ENCODE measurements at places on chromosomes 3 and 15.

DNA sequence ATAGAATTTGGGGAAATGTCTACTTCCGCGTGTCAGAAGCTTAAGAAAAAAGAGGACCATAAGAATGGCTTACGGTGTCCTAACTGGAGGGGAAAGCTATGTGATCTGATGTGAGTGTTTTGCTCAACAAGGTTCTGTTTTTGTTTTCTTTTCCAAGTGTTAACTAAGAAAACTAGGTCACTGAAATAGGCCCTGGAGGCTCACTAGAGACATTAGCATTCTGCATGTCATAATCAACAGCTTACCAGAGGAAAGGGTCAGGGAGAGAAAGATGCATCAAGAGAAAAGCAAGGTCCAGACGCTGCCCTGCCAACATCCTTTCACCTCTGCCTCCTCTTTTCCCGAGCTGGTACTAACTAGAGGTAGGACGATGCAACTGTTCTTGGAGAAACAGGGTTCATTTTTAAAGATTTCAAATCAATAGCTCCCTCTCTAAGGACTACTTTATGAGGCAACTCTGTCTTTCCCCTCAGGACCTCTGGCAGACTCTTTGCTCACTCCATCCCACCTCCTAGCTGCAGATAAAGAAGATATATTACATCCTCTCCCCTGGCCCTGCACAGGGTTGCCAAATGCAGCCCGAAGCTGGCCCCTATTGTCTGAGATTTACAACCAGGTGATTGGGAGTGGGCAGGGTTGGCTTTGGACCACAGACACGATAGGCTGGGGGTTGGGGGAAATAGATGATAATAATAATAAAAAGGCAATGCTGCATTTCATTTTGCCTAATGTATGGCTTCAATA is 209.9 kb upstream of the SLC2A2 start:
- H3K27me3 ChIP-seq = no peaks in the 10 kb centered on the region
- peaks cover 2% of the 10 kb centered on the region for H3K4me1 ChIP-seq
- H3K4me3 ChIP-seq = no peak overlapping the region
- DNase-seq = peak; percentile 9
- no peaks in the 10 kb centered on the region for H3K36me3 ChIP-seq

- DNase-seq = no peak
- no peaks in the 10 kb centered on the region for H3K36me3 ChIP-seq
- no peaks in the 10 kb centered on the region for H3K4me1 ChIP-seq
- no peaks in the 10 kb centered on the region for H3K27me3 ChIP-seq
- H3K4me3 ChIP-seq = no peak overlapping the region
- no peak overlapping the region for H3K27ac ChIP-seq
Measured at GRCh38 chr3:173857154-173857553, 459.6 kb downstream of the NLGN1 start.

DNA sequence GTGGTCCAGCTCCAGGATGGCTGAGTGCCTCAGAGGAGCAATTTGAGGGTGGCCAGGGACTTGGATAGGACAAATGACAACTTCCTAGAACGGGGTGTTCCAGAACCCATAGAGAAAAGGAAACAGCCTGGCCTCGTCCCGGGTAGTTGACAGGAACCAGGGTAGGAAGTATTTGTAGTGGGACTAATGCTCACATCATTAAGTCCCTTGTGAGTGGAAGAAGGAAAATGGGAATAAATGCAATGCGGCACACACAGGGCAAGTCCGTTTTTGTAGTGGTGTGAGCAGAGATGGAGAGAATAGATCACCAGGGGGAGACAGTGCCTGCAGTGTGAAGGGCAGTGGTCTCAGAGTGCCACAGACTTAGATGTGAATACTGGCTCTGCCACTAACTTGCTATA is 19.6 kb downstream of the TIMP4 start:
- H3K4me3 ChIP-seq = no peak overlapping the region

- H3K36me3 ChIP-seq = peaks cover 77% of the 10 kb centered on the region
- no peak overlapping the region for H3K27ac ChIP-seq
- no peak overlapping the region for H3K4me3 ChIP-seq
Measured at GRCh38 chr15:98958076-98958475, 49.5 kb downstream of the PGPEP1L start.

- no peaks in the 10 kb centered on the region for H3K27me3 ChIP-seq
- H3K4me3 ChIP-seq = peak overlapping the region; percentile 5
- H3K4me1 ChIP-seq = peaks cover 1% of the 10 kb centered on the region
- H3K27ac ChIP-seq = peak overlapping the region; percentile 73
Measured at GRCh38 chr3:172082269-172082668, 42.9 kb downstream of the FNDC3B start.

GRCh38 chr3:104133630-104134029 is 1233.1 kb upstream of the ALCAM start:
- no peaks in the 10 kb centered on the region for H3K27me3 ChIP-seq
- H3K4me1 ChIP-seq = no peaks in the 10 kb centered on the region
- H3K27ac ChIP-seq = no peak overlapping the region
- no peak overlapping the region for H3K4me3 ChIP-seq

- H3K4me1 ChIP-seq = peaks cover 4% of the 10 kb centered on the region
- peak overlapping the region; percentile 13 for H3K4me3 ChIP-seq
- H3K36me3 ChIP-seq = no peaks in the 10 kb centered on the region
- H3K27ac ChIP-seq = no peak overlapping the region
Measured at GRCh38 chr15:64017591-64018163, 28.6 kb downstream of the DAPK2 start.

- no peaks in the 10 kb centered on the region for H3K4me1 ChIP-seq
- H3K27ac ChIP-seq = no peak overlapping the region
Measured at GRCh38 chr3:141217389-141217788, 14.2 kb upstream of the PXYLP1 start.

DNA sequence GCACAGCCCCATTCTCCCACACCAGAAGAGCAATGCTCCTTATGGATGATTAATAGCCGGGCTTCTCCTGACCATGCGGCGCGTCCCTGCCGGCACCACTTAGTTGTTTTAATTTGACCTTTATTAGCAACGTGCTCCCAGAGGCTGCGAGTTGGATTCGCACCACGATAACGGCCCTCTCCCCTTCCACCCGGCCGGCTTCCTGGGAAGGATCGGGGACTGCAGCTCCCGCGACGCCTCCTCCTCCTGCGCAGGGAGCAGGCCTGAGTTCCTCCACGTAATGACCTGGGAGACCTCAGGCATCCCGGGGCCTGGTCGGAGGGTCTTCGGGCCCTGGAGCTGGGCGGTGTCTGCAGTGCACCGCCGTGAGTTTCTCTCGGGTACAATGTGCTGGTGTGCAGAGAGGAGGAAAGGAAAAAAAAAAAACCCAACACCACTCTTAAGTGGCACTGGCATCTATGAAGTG is 243.3 kb upstream of the TOPAZ1 start:
- peak overlapping the region; percentile 46 for H3K27ac ChIP-seq
- DNase-seq = peak; percentile 10
- peak overlapping the region; percentile 94 for H3K4me3 ChIP-seq
- no peaks in the 10 kb centered on the region for H3K36me3 ChIP-seq
- H3K27me3 ChIP-seq = no peaks in the 10 kb centered on the region

GRCh38 chr3:194194757-194195085 is 58.8 kb downstream of the HES1 start:
- peaks cover 30% of the 10 kb centered on the region for H3K27me3 ChIP-seq
- no peak overlapping the region for H3K4me3 ChIP-seq
- DNase-seq = no peak

DNA sequence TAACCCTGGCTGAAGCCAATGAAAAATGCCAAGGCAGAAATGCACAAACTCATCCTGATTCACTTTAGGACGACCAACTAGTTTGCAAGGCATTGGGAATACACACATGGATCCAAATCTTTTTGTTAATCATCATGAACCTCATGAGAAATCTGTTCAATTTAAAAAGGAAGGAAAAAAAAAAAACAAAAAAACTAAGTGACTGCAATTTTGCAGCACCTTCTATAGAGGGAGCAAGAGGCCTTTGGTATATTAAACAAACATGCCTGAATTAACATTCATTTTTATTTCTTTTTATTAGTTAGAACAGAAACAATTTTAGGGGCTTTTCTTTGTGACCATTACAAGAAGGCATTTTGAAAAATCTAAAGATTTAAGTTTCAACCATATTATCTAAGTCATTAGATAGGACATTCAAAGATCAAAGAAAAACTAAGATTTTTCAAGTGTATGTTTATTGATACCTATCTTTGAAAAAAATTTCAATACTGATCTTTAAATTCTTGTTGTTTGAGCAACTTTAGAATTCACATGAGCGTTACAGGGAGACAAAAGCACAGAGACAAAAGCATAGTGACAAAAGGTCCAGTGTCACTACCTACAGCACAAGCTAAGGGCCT is 182.4 kb downstream of the CBLB start:
- H3K36me3 ChIP-seq = peaks cover 71% of the 10 kb centered on the region
- no peak overlapping the region for H3K27ac ChIP-seq
- no peaks in the 10 kb centered on the region for H3K4me1 ChIP-seq
- peak; percentile 35 for DNase-seq
- H3K4me3 ChIP-seq = no peak overlapping the region

DNA sequence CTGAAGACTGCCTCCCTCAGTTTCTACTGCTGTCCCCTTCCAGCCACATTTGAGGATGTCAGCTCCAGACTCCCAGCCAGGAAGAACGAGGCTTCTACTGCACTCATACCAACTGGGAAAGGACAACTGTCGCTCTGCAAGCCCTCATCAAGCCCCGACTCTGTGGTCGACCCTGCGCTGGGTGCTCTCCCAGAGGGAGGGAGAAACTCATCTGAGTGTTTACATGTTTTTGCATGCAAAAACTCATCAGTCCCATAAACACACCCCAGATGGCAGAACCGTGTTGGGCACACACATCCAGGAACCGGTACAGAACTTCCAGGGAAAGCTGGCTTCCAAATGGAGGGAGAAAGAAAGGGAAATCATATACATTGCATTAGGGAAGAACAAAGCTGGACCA is 43.5 kb downstream of the ADAMTS17 start:
- DNase-seq = no peak
- H3K4me3 ChIP-seq = no peak overlapping the region
- H3K36me3 ChIP-seq = no peaks in the 10 kb centered on the region
- H3K27me3 ChIP-seq = no peaks in the 10 kb centered on the region

DNA sequence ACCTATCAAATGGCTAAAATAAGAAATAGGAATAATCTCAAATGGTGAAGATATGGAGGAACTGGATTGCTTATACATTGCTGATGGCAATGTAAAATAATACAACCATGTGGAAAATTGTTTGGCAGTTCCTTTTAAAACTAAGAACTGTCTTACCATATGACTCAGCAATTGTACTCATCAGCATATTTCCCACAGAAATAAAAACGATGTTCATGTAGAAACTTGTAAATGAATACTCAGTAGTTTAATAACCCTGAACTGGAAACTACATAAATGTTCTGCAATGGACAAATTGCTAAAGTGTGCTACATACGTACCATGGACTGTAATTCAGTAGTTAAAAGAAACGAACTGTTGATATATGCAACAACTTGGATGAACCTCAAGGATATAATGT is 253.9 kb upstream of the RBMS3 start:
- DNase-seq = no peak
- H3K27ac ChIP-seq = no peak overlapping the region

DNA sequence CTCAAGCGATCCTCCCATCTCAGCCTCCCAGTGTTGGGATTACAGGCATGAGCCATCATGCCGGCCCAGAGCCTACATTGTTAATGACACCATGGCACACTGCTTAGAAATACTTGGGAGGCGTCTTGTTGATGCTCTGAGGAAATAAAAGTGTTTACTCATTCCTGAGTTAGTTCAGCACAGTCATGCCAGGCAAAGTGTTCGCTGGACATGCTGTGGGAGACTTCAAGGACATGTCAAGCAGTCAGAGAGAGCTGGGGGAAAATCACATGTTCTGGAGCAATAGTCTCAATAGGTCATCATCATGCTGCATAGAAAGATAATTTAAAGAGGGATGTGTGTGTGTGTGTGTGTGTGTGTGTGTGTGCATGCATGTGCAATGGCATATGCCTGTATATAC is 37.5 kb downstream of the TTC23 start:
- no peak overlapping the region for H3K4me3 ChIP-seq
- peaks cover 7% of the 10 kb centered on the region for H3K4me1 ChIP-seq
- peak; percentile 94 for DNase-seq
- no peaks in the 10 kb centered on the region for H3K27me3 ChIP-seq

DNA sequence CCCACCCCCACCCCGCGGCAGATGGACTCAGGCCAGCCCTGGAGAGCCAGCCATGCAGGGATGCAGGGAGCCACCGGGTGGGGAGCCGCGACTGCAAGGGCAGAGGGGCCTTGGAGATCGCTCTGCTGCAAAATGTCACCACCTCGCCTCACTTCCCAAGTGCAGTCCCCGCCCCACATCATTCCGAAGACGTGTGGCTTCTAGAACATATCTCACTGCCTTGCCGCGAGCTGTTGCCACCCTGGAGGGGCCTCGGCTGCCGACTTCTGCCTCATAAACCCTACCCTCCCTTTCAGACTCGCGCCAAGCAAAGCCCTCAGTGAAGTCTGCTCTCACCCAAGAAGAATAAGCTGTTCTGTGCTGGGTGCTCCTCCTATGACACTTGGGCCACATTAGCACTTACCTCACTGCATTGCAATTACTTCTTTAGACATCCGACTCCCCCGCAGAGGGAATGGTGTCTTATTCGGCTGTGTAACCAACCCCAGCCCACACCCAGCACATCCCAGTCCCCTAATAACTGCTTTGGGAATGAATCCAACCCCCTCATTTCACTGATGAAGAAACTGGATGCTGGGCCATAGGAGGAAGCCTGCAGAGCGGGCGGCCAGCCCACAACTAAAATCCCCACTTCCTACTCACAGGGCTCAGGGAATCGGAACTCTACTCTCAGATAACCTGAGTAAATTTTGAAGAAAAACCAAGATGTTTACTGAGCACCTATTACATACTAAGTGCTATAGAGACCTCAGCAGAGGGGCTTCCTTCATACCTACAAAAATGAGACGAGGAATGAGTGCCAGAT is 8.6 kb downstream of the TLE3 start:
- no peak overlapping the region for H3K27ac ChIP-seq
- H3K4me3 ChIP-seq = peak overlapping the region; percentile 17
- no peaks in the 10 kb centered on the region for H3K27me3 ChIP-seq
- H3K36me3 ChIP-seq = peaks cover 38% of the 10 kb centered on the region
- peaks cover 9% of the 10 kb centered on the region for H3K4me1 ChIP-seq
- peak; percentile 51 for DNase-seq

DNA sequence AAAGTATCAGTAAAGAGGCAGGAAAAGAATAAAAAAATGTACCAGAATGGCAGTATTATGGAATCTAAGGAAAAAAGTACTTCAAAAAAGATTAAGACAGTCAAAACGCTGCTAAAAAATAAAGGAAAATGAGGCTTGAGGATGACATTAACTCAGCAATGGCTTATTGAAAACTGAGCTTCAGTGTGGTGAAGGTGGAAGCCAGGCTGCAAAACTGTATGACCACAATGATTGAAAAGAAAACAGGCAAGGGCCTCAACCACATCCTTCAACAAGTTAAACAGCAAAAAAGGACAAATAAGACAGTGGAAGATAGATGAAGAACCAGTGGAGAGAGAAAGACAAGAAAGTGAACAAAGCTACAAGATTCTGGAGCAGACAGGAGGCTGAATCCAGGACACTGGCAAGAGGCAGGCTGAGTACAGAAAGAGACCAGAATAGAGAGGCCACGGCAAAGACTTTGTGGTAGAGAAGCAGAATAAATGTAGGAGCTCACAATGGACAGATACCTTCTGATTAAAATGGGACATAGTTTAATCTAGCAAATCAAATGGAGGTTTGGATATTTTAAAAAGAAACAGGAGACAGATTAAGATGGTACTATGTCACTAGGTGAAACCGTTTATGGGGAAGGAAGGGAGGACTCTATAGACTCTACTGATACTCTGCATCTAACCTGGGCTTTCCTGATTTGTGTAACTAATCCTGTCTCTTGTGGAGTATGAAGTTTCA is 86.1 kb downstream of the TJP1 start:
- H3K27me3 ChIP-seq = no peaks in the 10 kb centered on the region
- H3K36me3 ChIP-seq = peaks cover 3% of the 10 kb centered on the region
- H3K4me1 ChIP-seq = no peaks in the 10 kb centered on the region
- no peak overlapping the region for H3K4me3 ChIP-seq
- DNase-seq = peak; percentile 32
